ENCODE measurements at places on chromosomes 7 and 10. TPM values are rescaled to one million over a fixed set of nuclear protein-coding genes. Genes with fewer than 3 reads are reported as not detected.
A peak's percentile ranks its signal among the peaks of the same experiment; 100 is the strongest.

- DNase-seq: no peak
- peaks cover 14% of the 10 kb centered on the region for H3K36me3 ChIP-seq
- no peak overlapping the region for H3K4me3 ChIP-seq
Measured at GRCh38 chr10:70417568-70417967, 13.6 kb downstream of the EIF4EBP2 start.

NACAD gene
- 0.50 TPM for total RNA-seq

MYL7 gene
- total RNA-seq: not detected

GTF2I gene
- total RNA-seq: 151 TPM

DNA sequence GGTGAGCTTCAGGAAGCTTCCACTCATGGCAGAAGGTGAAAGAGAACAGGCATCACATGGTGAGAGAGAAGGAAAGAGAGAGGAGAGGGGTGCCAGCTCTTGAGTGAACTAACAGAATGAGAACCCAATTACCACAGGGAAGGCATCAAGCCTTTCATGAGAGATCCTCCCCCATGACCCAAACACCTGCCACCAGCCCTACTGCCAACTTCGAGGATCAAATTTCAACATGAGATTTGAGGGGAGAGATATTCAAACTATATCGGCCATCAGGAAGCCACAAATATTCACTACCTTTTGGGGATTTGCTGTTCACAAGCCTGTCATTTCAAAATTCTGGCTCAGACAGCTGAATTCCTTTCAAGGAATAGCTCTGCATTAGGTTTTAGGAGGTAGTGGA, 39.9 kb upstream of the SMNDC1 start:
- H3K4me3 ChIP-seq: no peak overlapping the region
- no peaks in the 10 kb centered on the region for H3K36me3 ChIP-seq
- no peak overlapping the region for H3K27ac ChIP-seq
- H3K27me3 ChIP-seq: peaks cover 7% of the 10 kb centered on the region

GRCh38 chr10:70998086-70998485, 109.7 kb upstream of the PCBD1 start:
- no peak for DNase-seq
- peaks cover 10% of the 10 kb centered on the region for H3K27me3 ChIP-seq
- H3K4me3 ChIP-seq: no peak overlapping the region
- no peaks in the 10 kb centered on the region for H3K36me3 ChIP-seq
- H3K27ac ChIP-seq: no peak overlapping the region

GRCh38 chr7:2405201-2405600, 1.8 kb downstream of the CHST12 start:
- H3K27me3 ChIP-seq: no peaks in the 10 kb centered on the region
- H3K36me3 ChIP-seq: peaks cover 7% of the 10 kb centered on the region
- DNase-seq: no peak
- peak overlapping the region; percentile 75 for H3K4me3 ChIP-seq
- peak overlapping the region; percentile 86 for H3K27ac ChIP-seq
- H3K4me1 ChIP-seq: peaks cover 58% of the 10 kb centered on the region

NUPR2 gene
- total RNA-seq: not detected

- no peak overlapping the region for H3K27ac ChIP-seq
- no peak for DNase-seq
- no peaks in the 10 kb centered on the region for H3K27me3 ChIP-seq
- H3K4me1 ChIP-seq: no peaks in the 10 kb centered on the region
Measured at GRCh38 chr10:7610026-7610425, 56.7 kb downstream of the ITIH5 start.

SLC18A3 gene
- total RNA-seq: not detected

SPDYE6 gene
- total RNA-seq: not detected

- H3K36me3 ChIP-seq: peaks cover 23% of the 10 kb centered on the region
- no peak overlapping the region for H3K4me3 ChIP-seq
- peak overlapping the region; percentile 27 for H3K27ac ChIP-seq
- DNase-seq: no peak
Measured at GRCh38 chr7:55969391-55969790, 5.0 kb downstream of the NIPSNAP2 start.

DNA sequence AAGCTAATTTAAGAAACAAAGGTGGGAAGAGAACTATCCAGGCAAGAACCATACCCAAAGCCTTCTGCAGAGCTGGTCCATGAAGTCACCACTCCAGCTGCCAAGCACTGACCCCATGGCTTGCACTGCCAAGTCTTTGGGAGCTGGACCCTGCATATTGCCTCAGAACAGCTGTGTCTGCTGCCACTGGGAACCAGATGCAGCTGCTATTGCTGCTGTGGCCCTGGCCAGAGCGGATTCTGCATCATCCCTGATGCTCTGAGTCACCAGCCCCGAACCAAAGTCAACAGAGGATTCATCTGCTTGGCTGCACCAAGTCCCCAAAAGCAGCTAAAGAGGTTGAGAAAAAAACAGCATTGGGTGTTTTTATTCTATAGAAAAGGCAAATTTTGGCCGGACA, 39.2 kb upstream of the GSAP start:
- DNase-seq: no peak
- H3K36me3 ChIP-seq: no peaks in the 10 kb centered on the region
- H3K27ac ChIP-seq: no peak overlapping the region
- H3K4me1 ChIP-seq: no peaks in the 10 kb centered on the region

- H3K4me1 ChIP-seq: peaks cover 2% of the 10 kb centered on the region
- no peak for DNase-seq
- H3K27me3 ChIP-seq: peaks cover 26% of the 10 kb centered on the region
Measured at GRCh38 chr10:89651916-89652573, 7.0 kb upstream of the PANK1 start.

- peak overlapping the region; percentile 26 for H3K27ac ChIP-seq
- peaks cover 71% of the 10 kb centered on the region for H3K36me3 ChIP-seq
- H3K27me3 ChIP-seq: no peaks in the 10 kb centered on the region
- H3K4me1 ChIP-seq: peaks cover 64% of the 10 kb centered on the region
- no peak overlapping the region for H3K4me3 ChIP-seq
Measured at GRCh38 chr10:6610647-6611046, 30.6 kb upstream of the PRKCQ start.

- no peak for DNase-seq
- H3K27me3 ChIP-seq: no peaks in the 10 kb centered on the region
- H3K27ac ChIP-seq: no peak overlapping the region
- H3K4me3 ChIP-seq: no peak overlapping the region
- H3K36me3 ChIP-seq: peaks cover 20% of the 10 kb centered on the region
Measured at GRCh38 chr10:117327262-117327661, 48.0 kb downstream of the PDZD8 start.

DNA sequence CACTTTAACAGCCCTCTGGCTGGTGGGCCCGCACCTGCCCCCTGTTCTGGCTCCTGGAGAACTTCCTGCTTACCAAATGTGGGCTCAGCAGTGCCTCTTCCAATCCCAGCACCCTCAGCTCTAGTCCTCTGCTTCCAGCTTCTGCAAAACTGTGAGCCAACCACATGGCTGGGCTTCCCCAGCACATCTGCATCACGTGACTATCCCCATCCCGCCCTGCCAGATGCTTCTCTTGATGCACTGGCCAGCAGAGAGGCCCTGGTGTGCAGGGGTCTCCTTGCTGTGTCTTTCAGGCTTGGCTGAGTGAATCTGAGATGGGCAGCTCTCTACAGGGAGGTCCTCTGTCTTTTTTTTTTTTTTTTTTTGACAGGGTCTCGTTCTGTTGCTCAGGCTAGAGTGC, 43.8 kb upstream of the DMBT1 start:
- H3K27me3 ChIP-seq: peaks cover 8% of the 10 kb centered on the region
- DNase-seq: no peak
- no peak overlapping the region for H3K27ac ChIP-seq

DNA sequence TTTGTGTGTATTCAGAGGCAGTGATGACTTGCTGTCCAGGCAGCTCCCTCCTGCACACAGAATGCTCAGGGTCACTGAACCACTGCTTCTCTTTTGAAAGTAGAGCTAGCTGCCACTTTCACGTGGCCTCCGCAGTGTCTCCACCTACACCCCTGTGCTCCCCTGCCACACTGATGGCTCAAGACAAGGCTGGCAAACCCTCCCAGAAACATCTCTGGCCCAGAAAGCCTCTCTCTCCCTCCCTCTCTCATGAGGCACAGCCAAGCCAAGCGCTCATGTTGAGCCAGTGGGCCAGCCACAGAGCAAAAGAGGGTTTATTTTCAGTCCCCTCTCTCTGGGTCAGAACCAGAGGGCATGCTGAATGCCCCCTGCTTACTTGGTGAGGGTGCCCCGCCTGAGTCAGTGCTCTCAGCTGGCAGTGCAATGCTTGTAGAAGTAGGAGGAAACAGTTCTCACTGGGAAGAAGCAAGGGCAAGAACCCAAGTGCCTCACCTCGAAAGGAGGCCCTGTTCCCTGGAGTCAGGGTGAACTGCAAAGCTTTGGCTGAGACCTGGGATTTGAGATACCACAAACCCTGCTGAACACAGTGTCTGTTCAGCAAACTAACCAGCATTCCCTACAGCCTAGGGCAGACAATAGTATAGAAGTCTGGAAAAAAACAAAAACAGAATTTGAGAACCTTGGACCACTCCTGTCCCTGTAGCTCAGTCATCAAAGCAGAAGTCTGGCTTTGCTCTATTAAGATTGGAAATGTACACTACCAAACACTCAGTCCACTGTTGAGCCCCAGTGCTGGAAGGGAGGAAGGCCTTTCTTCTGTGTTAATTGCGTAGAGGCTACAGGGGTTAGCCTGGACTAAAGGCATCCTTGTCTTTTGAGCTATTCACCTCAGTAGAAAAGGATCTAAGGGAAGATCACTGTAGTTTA, 15.8 kb downstream of the SCD start:
- H3K4me1 ChIP-seq: peaks cover 20% of the 10 kb centered on the region
- H3K27ac ChIP-seq: no peak overlapping the region
- no peaks in the 10 kb centered on the region for H3K27me3 ChIP-seq
- H3K36me3 ChIP-seq: peaks cover 57% of the 10 kb centered on the region
- no peak for DNase-seq
- no peak overlapping the region for H3K4me3 ChIP-seq

GRCh38 chr10:18918532-18918931, 130.1 kb upstream of the MALRD1 start:
- no peaks in the 10 kb centered on the region for H3K4me1 ChIP-seq
- no peak overlapping the region for H3K27ac ChIP-seq
- no peak overlapping the region for H3K4me3 ChIP-seq
- no peak for DNase-seq

TAS2R41 gene
- total RNA-seq: not detected

- no peak for DNase-seq
- H3K27ac ChIP-seq: no peak overlapping the region
- H3K4me1 ChIP-seq: peaks cover 25% of the 10 kb centered on the region
- H3K36me3 ChIP-seq: peaks cover 47% of the 10 kb centered on the region
- H3K4me3 ChIP-seq: no peak overlapping the region
Measured at GRCh38 chr7:24836084-24836483, 78.8 kb upstream of the GSDME start.

- H3K27ac ChIP-seq: peak overlapping the region; percentile 22
- DNase-seq: no peak
- peaks cover 43% of the 10 kb centered on the region for H3K4me1 ChIP-seq
- H3K4me3 ChIP-seq: peak overlapping the region; percentile 95
- peaks cover 74% of the 10 kb centered on the region for H3K36me3 ChIP-seq
Measured at GRCh38 chr10:100349672-100350071, 2.6 kb downstream of the SCD start.

- peaks cover 25% of the 10 kb centered on the region for H3K27me3 ChIP-seq
- H3K4me3 ChIP-seq: no peak overlapping the region
- H3K36me3 ChIP-seq: no peaks in the 10 kb centered on the region
- DNase-seq: no peak
Measured at GRCh38 chr7:127638197-127638596, 13.8 kb upstream of the SND1 start.

GRCh38 chr7:114293289-114294012, 121.2 kb upstream of the FOXP2 start:
- H3K4me1 ChIP-seq: no peaks in the 10 kb centered on the region
- no peaks in the 10 kb centered on the region for H3K36me3 ChIP-seq
- no peaks in the 10 kb centered on the region for H3K27me3 ChIP-seq
- no peak overlapping the region for H3K4me3 ChIP-seq

CYP3A4 gene
- total RNA-seq: not detected

- no peaks in the 10 kb centered on the region for H3K27me3 ChIP-seq
- peaks cover 32% of the 10 kb centered on the region for H3K36me3 ChIP-seq
- no peak overlapping the region for H3K27ac ChIP-seq
- H3K4me3 ChIP-seq: no peak overlapping the region
- H3K4me1 ChIP-seq: peaks cover 26% of the 10 kb centered on the region
Measured at GRCh38 chr10:96061232-96061631, 17.8 kb downstream of the CCNJ start.

EN2 gene
- not detected for total RNA-seq

- H3K27ac ChIP-seq: no peak overlapping the region
- no peak overlapping the region for H3K4me3 ChIP-seq
- H3K36me3 ChIP-seq: no peaks in the 10 kb centered on the region
Measured at GRCh38 chr10:91635401-91636400, 2.8 kb upstream of the PPP1R3C start.

DNA sequence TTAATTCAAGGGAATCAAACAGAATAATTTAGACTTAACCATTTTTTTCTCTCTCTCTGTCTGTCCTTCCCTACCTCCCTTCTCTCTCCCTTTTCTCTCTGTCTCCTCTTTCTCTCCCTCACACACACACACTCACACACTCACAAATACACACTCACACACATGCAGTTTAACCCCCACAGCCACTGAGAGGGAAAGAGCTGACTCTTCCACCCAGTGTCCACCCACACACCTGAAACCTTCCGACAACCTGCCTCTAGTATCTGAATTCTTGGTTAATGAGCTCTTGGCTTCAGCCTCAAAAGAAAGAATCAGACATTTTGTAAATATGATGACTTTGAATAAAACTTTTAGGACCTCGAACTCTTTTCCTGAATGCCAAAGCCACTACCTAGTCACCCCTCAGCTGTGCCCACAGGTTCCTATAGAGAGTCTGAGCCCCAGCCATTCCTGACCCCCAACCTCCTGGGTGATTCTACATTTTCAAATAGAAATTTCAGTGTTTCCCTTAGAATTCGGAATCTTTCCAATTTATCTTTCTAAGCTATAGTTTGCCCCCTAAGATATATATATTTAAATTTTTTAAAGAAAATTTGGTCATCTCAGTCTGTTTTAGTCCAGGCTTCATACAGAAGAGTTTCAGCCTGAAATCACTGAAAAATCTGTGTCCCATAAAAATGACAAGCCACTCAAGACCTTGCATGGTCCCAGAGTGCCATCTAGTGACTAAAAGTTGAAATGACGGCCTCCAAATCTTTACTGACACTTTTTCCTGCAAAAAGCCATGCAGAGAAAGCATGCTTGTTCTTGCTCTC, 202.8 kb downstream of the IPMK start:
- peaks cover 21% of the 10 kb centered on the region for H3K27me3 ChIP-seq
- H3K4me3 ChIP-seq: no peak overlapping the region
- H3K27ac ChIP-seq: no peak overlapping the region
- H3K36me3 ChIP-seq: no peaks in the 10 kb centered on the region

DYDC2 gene
- 0.42 TPM for total RNA-seq

Measured in activated naive CD8-positive, alpha-beta T cell treated with anti-CD3 and anti-CD28 coated beads for 36 hours (primary cell).